Uterus (tissue), 4 donors: ENCODE measurements at places on chromosomes 7 and 10. TPM values are rescaled to one million over a fixed set of nuclear protein-coding genes. Genes with fewer than 3 reads are reported as not detected.
A peak's percentile ranks its signal among the peaks of the same experiment; 100 is the strongest.

DNA sequence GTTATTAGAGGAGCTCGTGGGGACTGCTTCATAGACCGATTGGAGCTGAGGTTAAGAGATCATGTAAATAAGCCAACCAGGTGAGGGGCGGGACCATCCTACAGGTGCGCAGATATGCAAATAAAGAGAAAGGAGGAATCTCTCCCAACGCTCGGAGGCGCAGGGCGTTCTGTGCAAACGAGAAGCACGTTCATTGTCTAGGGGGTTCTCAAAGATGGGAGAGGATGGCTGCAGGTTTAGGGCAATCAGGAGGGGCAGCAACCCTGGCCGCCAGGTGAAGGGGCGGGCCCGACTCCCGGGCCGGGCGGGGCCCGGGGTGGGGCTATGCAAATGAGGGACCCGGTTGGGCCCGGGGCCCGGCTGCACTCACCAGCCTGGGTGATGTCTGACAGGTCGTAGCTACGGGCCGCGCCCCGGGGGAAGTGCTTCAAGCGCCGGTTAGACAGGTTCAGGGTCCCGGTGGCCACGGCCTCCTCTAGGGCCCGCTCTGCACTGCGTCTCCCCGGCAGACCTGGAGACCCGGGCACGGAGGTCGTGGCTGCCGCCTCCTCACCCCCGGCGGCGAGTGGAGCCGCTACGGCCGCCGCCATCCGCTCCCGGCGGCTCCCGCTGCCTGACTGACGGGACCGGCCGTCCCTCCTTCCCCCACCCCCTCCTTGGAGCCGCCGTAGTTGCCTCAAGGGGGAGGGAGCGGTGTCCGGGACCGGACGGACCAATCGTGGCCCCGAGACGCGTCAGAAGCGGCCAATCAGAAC is at the start of gene LRCH4:
LRCH4 (minus strand) TSS at position 619 of the 755 bp plus-strand sequence; CDS start at position 590, 29 bp downstream.
- peak within 1 kb of the TSS; percentile 86 for H3K4me3 ChIP-seq
- H3K27ac ChIP-seq, result peak within 1 kb of the TSS; percentile 93
- H3K27me3 ChIP-seq, result no peaks in the 10 kb centered on the region

DNA sequence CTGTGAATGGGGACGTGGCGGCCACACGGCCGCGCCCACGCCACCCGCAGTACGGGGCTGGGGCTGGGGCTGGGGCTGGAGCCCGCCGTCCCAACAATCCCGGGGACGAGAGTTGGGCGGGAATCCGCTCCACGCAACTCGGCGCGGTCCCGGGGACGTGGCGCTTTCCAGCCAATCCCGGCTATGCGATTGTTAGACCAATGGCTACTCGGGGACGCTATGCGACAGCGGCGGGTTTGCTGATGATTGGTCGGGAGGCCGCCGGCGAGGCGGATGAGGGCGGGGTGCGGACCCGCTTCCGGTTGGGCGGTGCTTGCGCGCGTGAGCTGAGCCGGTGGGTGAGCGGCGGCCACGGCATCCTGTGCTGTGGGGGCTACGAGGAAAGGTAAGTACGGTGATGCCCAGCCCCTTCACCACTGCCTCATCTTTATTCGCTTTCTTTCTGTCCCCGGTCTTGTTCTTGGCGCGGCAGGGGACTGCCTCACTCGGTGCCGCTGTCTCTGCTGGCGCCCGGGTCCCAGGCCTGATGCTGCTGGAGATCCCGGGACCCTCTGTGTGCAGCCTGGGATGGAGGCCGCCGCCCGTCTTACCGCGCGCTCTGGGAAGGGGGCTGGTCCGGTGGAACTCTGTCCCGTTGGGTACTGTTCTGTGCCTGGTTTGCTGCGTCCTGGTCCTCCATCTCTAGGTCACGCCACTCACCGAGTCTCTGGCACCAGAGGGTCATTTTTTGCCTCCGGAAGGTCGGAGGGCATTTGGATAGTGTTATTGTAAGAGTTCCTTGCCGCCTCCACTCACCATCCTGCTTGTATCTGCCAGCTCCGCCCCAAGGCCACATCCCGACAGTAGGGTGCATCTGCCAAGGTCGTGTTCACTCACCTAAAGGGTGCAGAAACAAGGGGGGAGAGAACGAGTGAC is at the start of gene CALU:
CALU (plus strand) TSS at position 312 of the 915 bp plus-strand sequence. CDS start 9,225 bp downstream, outside the sequence.
- no peaks in the 10 kb centered on the region for H3K4me1 ChIP-seq
- peak; percentile 98 for DNase-seq
- peak within 1 kb of the TSS; percentile 97 for H3K27ac ChIP-seq
- H3K27me3 ChIP-seq, result no peaks in the 10 kb centered on the region
- H3K36me3 ChIP-seq, result no peaks in the 10 kb centered on the region

DNA sequence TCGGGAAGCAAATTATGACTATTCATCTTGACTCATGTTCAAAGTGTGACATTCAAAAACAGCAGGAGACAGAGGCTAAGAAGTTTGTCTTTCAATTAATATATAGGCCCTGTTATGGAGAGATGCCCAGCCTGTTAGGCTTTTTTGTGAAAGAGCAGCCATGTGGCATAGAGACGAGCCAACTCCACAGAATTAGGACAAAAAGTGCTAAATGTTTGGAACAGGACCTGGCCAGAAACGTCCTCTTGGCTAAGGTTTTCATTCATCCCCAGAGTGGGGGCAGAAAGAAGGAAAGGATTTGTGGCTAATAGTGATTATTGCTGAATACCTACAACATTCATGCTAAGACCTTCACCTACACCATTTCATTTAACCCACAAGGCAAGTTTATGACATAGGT is 324.7 kb upstream of the NPVF start:
- no peak overlapping the region for H3K27ac ChIP-seq
- H3K4me1 ChIP-seq, result no peaks in the 10 kb centered on the region
- DNase-seq, result no peak
- H3K36me3 ChIP-seq, result no peaks in the 10 kb centered on the region
- no peaks in the 10 kb centered on the region for H3K27me3 ChIP-seq

DNA sequence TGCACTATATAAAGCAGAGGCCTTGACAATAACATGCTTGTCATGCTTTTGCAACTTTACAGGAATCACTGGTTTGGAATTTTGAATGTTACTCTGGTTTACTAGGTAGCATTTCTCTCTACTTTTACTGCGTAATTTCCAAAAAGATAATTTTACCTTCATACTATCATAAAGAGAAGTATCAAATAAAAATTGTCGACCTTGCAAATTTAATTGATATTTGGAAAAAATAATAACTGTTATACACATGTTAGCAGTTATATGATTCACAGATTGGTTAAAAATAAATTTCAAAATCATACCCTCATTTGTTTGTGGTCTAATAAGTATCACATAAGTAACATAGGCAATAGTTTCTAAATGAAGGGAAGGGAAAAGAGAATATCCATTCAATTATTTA is 228.5 kb upstream of the CACNA2D1 start:
- H3K27me3 ChIP-seq, result no peaks in the 10 kb centered on the region
- H3K36me3 ChIP-seq, result no peaks in the 10 kb centered on the region
- H3K27ac ChIP-seq, result no peak overlapping the region

DNA sequence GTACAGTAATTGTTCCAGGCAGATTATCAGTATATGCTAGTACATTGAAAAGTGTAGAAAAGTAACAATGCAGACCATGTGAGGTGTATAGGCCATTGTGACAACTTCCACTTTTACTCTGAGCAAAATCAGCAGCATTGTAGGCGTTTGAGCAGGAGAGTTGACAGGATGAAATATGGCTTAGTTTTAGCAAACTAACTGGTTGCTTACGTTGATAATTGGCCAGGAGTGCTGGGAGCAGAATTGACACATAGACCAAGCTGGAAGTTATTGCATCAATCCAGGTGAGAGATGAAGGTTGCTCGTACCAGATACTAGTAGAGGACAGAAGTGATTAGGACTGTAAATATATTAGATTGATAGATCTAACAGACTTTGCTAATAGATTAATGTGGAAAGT is 46.0 kb downstream of the LCOR start:
- DNase-seq, result no peak
- H3K4me1 ChIP-seq, result no peaks in the 10 kb centered on the region
- H3K36me3 ChIP-seq, result no peaks in the 10 kb centered on the region
- no peaks in the 10 kb centered on the region for H3K27me3 ChIP-seq
- H3K27ac ChIP-seq, result no peak overlapping the region
- no peak overlapping the region for H3K4me3 ChIP-seq

GRCh38 chr7:121755286-121755685 is 117.7 kb upstream of the PTPRZ1 start:
- H3K4me3 ChIP-seq, result no peak overlapping the region
- H3K27me3 ChIP-seq, result no peaks in the 10 kb centered on the region
- no peak overlapping the region for H3K27ac ChIP-seq
- no peaks in the 10 kb centered on the region for H3K4me1 ChIP-seq
- no peak for DNase-seq

DNA sequence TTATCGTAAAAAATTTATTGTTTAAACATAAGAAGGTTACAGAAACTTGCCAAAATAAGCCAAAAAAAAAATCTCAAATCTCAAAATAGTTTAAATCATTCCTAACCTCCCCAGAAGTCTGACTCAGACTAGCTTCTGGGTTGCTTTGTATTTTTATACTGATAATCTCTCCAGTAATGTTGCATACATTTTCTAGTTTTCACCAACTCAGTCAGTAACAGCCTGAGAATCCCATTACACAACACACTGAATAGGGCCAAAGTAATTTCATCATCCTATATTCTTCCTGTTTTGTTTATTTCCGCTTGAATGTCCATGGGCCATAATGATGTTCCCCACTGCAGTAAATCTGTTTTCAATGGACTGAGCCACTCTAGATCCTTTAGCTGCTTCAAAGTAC is 478.5 kb downstream of the GPAM start:
- H3K4me3 ChIP-seq, result no peak overlapping the region
- H3K27ac ChIP-seq, result no peak overlapping the region
- H3K4me1 ChIP-seq, result no peaks in the 10 kb centered on the region
- no peaks in the 10 kb centered on the region for H3K36me3 ChIP-seq
- H3K27me3 ChIP-seq, result no peaks in the 10 kb centered on the region

DNA sequence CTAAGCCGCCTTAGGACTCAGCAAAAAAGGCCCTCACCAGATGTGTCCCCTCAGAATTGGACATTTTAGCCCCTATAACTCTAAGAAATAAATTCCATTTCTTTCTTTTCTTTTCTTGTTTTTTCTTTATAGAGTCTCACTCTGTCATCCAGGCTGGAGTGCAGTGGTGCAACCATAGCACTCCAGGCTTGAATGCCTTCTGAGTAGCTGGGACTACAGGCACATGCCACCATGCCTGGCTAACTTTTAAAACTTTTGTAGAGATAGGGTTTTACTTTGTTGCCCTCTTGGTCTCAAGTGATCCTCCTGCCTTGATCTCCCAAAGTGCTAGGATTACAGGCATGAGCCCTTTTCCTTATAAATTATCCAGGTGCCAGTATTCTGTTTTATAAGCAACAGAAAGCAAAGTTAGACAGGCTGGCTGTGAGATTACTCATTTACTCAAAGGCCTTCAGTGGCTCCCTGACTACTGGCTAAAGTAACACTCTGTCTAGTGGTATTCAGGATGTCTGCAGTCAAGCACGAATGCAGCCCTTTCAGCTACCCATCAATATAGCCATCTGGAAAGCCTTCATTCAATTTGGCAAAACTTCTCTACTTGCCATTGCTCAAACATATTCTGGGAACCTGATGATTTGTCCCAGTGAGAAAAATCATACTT is 128.6 kb downstream of the ICA1 start:
- no peaks in the 10 kb centered on the region for H3K27me3 ChIP-seq
- no peaks in the 10 kb centered on the region for H3K36me3 ChIP-seq
- no peak overlapping the region for H3K4me3 ChIP-seq
- H3K27ac ChIP-seq, result no peak overlapping the region

DNA sequence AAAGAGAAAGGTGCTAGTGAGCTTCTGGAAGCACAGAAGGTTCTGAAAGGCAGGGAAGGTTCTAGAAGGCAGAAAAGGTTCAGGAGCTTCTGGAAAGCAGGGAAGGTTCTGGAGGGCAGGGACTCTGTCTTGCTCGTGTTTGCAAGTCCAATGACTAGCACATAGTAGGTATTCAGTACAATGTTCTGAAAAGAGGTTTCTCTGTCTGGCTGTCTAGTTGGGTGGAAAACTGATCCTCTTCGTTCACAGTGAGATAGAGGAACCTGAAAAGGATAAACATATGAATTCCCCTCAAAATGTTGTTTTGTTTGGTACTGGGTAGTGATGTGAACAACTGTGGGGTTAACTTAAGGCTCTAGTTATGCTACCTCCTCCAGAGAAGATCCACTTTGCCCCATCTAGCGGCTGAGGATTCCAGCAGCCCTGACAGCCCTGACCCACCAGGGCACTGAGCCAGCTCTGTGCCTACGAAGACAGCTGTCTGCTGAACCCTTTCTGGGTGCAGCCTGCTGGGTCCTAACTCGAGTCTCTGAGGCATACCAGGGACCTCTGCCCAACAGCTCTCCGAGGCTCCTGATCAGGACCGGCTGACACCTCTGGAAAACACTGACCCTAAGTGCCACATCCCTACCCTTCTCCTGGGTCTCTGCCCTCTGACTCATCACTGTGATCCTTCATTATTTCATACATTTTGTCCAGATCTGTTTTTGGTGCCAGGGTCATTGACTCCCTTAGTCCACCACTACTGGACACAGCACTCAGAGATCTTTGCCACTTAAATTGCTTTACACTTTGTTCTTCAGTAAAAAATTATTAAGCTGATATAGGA is 15.4 kb downstream of the PTPRN2 start:
- H3K36me3 ChIP-seq, result no peaks in the 10 kb centered on the region
- H3K4me1 ChIP-seq, result no peaks in the 10 kb centered on the region
- H3K27ac ChIP-seq, result no peak overlapping the region

DNA sequence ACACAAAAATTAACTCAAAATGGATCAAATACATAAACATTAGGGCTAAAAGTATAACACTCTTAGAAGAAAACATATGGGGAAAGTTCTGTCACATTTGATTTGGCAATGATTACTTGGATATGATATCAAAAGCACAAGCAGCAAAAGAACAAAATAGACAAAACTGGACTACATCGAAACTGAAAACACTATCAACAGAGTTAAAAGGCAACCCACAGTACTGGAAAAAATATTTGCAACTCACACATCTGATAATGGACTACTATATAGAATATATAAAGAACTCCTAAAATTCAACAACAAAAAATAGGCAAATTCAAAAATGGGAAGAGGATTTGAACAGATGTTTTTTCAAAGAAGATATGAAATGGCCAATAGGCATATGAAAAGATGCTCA is 51.0 kb downstream of the COA1 start:
- no peak overlapping the region for H3K27ac ChIP-seq

DNA sequence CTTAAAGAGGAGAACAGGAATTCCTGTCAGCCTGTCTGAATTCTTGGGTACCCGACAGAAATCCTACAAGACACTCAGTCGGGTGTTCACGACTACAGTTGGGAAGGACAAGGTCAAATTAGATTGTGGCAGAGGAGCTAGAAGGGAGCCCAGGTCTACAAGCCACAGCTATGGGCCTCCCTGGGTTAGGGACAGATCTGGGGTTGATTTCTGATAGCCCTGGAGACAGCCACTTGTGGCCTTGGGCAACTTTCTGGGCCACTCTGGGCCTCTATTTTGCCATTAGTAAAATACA is 39.7 kb upstream of the ANTXRL start:
- DNase-seq, result no peak
- no peak overlapping the region for H3K4me3 ChIP-seq
- no peaks in the 10 kb centered on the region for H3K4me1 ChIP-seq
- no peak overlapping the region for H3K27ac ChIP-seq
- no peaks in the 10 kb centered on the region for H3K27me3 ChIP-seq

GRCh38 chr10:129131457-129132132 is 335.4 kb upstream of the MGMT start:
- no peaks in the 10 kb centered on the region for H3K27me3 ChIP-seq
- DNase-seq, result peak; percentile 20
- no peak overlapping the region for H3K27ac ChIP-seq

ANKRD1 gene
- not detected for total RNA-seq

OPN4 gene
- not detected for total RNA-seq

PPP1R9A gene
- total RNA-seq, result 39.6 TPM

AVL9 gene
- 40.2 TPM for total RNA-seq

CDK6 gene
- total RNA-seq, result 11.4 TPM

MYO3A gene
- 3.4 TPM for total RNA-seq

CCSER2 gene
- total RNA-seq, result 40.5 TPM
